AG08395 (cell line): ENCODE measurements at places on chromosomes 2 and 18.

DNA sequence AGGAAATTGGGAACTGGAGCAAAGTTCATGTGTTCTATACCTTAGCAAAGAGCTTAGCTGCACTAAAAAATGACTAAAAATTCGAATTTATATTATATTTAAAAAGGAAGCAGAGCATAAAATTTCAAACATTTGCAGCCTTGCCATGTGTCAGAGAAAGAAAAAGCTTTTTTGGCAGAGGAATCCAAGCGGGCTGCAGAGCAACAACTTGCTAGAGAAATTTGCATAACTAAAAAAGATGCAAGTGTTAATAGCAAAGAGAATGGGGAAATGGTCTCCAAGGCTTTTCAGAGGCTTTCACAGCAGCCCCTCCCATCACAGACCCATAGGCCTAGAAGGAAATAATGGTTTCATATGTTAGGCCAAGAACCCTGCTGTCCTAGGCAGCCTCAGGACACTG is 1315.9 kb downstream of the DSC3 start:
- no peak for DNase-seq

GRCh38 chr18:74609535-74609934 is 11.9 kb downstream of the ZNF407 start:
- peak; percentile 42 for DNase-seq

DNA sequence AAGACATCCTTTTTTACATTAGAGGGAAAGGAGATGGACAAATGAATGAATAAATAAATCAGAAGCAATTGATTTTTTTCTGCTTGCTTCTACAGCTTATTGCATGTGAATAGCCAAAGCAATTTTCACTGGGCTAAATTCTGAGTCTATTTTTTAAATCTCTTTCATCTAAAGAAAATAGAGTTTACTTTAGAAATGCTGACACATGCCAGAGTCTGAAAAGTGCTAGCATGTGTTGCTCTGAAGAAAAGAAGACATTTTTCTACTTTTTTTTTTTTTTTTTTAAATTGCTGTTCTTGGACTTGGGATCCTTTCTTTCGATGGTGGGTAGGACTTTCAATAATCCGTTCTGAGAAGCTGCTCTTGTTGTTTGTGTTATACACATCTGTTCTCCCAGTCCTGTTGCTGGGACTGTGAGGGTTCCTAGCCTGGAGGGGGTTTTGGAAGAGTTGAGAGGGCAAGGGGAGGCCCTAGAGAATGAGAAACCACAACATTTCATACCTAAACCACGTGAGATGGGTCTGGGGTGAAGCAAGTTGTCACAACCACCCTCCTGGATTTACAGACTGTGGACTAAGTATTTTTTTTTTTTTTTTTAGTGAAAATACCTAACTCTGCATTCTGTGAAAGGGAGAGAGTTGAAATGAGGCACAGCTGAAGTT is 193.5 kb downstream of the PRKCE start:
- no peak for DNase-seq

GRCh38 chr18:69186162-69186561 is 214.5 kb upstream of the DOK6 start:
- no peak for DNase-seq

- DNase-seq = no peak
Observed at GRCh38 chr2:98775146-98775986, 44.4 kb upstream of the MGAT4A start.

DNA sequence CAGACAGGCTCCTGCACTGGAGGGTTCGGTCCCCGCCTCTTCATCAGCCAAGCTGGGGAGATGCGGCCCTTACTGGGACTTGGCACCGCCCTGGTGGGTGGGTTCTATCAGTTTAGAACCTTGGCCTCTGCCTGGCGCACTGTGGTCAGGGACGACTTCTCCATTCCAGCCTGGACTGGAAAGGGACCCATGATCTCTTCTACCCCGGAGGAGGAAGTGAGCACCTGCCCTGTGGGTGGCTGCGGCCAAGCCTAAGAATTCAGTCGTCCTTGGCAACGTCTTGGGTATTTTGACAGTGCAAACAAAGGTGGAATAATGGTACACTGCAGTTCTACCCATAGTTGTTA is 106.9 kb upstream of the CD302 start:
- no peak for DNase-seq

GRCh38 chr2:215241791-215242305 is 70.0 kb upstream of the ATIC start:
- DNase-seq = no peak

GRCh38 chr2:240922245-240922981 is 16.3 kb downstream of the CROCC2 start:
- DNase-seq = no peak

- no peak for DNase-seq
Observed at GRCh38 chr2:127508023-127508630, 18.2 kb downstream of the IWS1 start.

DNA sequence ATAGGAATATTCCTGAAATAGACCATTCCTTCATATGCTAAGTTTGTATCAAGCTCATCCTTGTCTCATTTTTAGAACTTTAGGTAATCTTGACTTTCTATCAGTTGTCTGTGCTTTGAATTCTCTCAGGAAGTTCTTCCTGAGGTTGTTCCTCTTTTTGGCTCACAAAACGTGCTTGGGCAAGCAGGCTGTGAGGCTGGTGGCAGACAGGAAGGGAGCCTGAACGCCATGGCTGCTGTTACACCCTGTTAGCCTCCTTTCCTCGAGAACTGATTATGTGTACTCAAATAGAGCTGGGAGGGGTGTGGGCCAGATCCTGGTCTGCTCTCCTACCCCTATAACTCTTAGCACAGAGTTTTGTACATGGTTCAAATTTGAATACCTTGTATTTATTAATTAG is 136.4 kb upstream of the CELF4 start:
- no peak for DNase-seq

DNA sequence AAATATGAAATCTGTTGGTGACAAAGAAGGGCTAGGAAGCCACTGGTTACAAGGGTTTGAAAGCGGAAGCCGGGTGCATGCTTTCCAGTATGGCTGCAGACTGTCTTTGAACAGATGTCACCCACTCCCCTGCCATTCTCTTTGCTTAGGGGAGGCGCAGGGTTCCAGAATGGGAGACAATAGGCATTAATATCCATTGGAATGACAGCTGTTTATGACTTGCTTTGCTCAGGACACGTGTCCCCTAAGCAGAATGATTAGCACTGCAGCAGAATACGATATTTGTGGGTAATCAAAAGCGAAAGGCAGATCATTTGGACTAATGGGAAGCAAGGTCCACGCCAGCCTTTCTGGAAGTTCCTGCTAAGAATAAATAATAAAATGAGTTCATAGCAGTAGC is 25.8 kb upstream of the NRP2 start:
- no peak for DNase-seq

GRCh38 chr2:105755895-105756294 is 11.2 kb downstream of the NCK2 start:
- DNase-seq = no peak

- DNase-seq = no peak
Observed at GRCh38 chr2:132668189-132668823, 1.7 kb downstream of the LYPD1 start.

- DNase-seq = no peak
Observed at GRCh38 chr2:30159766-30160165, 13.0 kb downstream of the YPEL5 start.

- no peak for DNase-seq
Observed at GRCh38 chr2:241111440-241111805, 9.3 kb upstream of the MTERF4 start.

DNA sequence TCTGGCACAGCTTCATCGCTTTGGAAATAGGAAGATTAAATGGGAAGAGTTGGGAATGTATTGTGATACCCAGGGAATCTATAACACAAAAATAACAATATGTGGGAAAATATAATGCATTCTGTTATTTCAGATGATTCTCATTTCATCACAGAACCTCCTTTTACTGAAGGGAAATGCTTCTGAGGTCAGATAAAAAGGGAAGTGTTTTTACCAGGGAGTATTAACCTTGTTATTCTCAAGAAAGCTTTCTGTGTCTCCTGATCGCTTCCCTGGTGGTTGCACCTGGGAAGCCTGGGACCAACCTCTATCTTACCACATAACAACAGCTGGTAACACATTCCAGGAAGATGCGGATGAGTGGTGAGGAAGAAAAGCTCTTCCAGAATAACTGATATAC is 47.2 kb downstream of the SCG2 start:
- no peak for DNase-seq

DNA sequence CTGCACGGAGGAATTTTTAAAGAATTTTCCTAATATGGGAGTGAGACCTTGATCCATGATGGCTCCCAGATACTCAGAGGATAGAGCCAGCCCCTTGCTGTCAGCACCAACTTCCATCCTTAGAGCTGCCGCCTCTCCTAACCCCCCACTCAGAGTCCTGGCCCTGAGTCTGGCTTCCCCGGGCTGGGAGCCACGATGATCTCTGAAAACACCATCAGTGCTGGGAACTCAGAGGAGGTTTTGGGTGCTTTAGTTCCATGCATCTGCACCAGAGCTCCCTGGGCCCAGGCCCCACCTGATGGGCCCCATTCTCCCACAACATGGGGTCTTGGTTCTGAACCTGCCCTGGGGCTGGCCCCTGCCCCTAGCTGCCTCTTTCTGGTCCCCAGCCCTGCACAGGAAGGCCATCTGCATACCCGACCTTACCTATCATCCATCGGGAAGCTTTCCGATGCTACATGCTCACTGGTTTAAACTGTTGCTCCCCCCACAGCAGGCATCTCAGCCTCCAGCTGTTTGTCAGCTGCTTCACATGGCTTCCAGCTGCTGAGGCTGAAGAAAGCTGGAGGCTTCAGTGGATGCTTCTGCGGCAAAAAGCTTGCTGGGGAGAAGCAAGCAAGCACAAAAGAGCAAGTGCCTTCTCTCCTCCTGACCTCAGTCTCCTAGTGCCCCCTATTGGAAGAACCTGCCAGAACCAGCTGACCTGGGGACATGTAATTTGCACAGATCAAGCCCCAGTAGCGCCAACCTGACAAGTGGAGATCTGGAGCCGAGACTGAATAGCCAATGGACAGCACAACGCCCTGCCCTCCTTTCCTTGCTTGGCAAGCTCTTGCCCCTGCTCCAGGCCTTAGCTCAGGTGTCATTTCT is 24.2 kb upstream of the RHOB start:
- DNase-seq = peak; percentile 48

- DNase-seq = no peak
Observed at GRCh38 chr2:10526281-10527000, 78.3 kb upstream of the ODC1 start.

DNA sequence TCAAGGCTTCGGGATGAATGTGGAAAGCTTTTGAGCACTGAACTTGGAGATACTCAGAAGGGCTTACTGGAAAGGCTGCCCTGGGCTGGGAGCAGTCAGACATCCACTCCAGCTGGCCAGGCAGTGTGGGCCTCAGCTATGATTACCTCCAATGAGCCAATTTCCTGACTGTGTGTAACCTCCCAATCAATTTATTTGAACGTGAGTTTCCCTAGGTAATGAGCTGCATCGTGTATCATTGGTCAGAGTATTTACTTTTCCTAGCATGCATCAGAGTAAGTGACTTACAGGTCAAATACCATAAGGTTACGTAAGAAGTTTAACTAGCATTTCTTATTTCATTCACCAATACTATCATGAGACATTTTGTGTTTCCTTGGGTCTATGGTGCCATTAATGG is 11.0 kb upstream of the CTAGE1 start:
- DNase-seq = no peak

- DNase-seq = no peak
Observed at GRCh38 chr2:217993817-217994463, 8.9 kb downstream of the TNS1 start.

- DNase-seq = no peak
Observed at GRCh38 chr2:111642586-111643327, 241.2 kb downstream of the ANAPC1 start.

- no peak for DNase-seq
Observed at GRCh38 chr2:196176142-196176738, 4.9 kb upstream of the STK17B start.

- DNase-seq = no peak
Observed at GRCh38 chr2:162914161-162914560, 75.6 kb upstream of the KCNH7 start.

GRCh38 chr2:239149501-239149900 is 251.3 kb downstream of the HDAC4 start:
- no peak for DNase-seq

DNA sequence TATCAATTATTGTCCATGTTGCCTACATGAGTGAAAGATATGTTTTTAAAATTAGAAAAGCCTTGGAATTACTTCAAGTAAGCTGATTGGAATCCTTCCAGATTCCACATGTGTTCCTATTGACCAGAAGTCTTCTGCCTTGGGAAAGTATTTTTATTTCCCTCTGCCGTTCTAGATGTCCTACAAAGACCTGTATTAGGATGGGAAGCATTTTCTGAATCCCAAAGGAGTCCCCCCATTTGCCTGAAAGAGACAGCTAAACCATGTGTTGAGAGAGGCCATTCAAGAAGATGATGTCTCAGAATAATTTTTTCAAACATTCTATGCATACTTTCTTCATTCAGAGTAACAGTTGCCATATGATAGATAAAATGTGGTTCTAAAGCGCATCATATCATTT is 19.0 kb upstream of the MYO1B start:
- no peak for DNase-seq

- DNase-seq = no peak
Observed at GRCh38 chr18:61093965-61094364, 239.3 kb upstream of the CDH20 start.

- DNase-seq = no peak
Observed at GRCh38 chr2:150232321-150232720, 255.1 kb downstream of the RND3 start.

GRCh38 chr2:149271575-149271974 is 58.8 kb upstream of the LYPD6 start:
- DNase-seq = no peak

- no peak for DNase-seq
Observed at GRCh38 chr18:25164211-25164847, 187.6 kb downstream of the ZNF521 start.

DNA sequence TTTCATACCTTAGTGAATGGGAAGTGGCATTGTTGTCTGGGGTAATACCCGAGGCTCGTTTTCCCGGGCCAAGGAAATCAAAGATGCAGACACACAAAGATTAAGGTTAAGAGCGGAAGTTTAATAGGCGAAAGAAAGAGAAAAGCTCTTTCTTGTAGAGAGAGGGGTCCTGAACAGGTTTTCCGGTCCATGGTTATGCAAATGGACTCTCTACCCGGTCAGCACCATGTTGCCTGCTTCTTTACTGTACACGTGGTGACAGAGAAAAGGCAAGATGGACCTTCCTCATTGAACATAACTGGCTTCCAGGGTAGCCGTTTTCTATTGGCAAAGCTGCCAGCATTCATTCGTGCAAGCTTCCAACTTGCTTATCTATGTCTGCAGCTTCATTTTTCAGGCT is 2063.5 kb downstream of the SUCLG1 start:
- DNase-seq = no peak

DNA sequence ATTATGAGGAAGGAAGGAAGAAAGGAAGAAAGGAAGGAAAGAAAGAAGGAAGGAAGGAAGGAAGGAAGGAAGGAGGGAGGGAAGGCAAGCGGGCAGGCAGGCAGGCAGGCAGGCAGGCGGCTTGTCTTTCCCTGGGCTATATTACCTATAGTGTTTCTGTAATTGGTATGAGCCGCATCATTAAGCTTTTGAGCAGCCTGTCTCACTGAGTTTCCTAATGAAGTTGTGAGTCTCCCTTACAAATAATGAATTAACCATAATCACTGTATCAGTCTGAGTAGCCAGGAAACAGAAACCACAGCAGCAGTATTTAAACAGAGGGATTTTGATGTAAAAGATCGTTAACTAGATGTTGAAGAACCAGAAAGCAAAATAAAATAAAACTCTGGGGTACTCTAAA is 11.8 kb upstream of the SULT1C3 start:
- DNase-seq = no peak
